ENCODE measurements at places on chromosomes 5 and 9. TPM values are rescaled to one million over a fixed set of nuclear protein-coding genes. Genes with fewer than 3 reads are reported as not detected.

GRCh38 chr9:135328485-135329417 is 150.8 kb upstream of the PPP1R26 start:
- H3K36me3 ChIP-seq = no peaks in the 10 kb centered on the region
- no peak for DNase-seq
- no peak overlapping the region for H3K4me3 ChIP-seq
- peaks cover 7% of the 10 kb centered on the region for H3K4me1 ChIP-seq

DNA sequence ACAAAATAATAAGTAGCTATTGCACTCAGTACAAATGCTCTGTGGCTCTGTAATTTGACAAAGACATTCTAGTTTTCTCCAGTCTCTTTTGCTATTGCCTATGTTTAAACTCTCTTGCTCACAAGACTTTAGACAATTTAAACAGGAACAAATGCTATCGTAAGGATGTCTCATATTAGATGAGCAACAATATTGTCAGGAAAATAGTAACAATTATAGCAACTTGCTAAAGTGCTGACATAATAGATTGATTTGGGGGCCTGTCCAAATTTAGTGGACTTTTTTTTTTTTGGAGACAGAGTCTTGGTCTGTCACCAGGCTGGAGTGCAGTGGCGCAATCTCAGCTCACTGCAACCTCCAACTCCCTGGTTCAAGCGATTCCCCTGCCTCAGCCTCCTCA is 11.8 kb downstream of the KIF2A start:
- H3K4me1 ChIP-seq = peaks cover 23% of the 10 kb centered on the region
- peaks cover 3% of the 10 kb centered on the region for H3K36me3 ChIP-seq
- H3K27ac ChIP-seq = no peak overlapping the region
- DNase-seq = no peak
- H3K4me3 ChIP-seq = no peak overlapping the region

GRCh38 chr5:67910546-67910945 is 305.0 kb upstream of the PIK3R1 start:
- no peak overlapping the region for H3K4me3 ChIP-seq
- no peaks in the 10 kb centered on the region for H3K36me3 ChIP-seq
- H3K4me1 ChIP-seq = peaks cover 12% of the 10 kb centered on the region
- H3K27me3 ChIP-seq = peaks cover 4% of the 10 kb centered on the region
- no peak for DNase-seq
- H3K27ac ChIP-seq = no peak overlapping the region

DNA sequence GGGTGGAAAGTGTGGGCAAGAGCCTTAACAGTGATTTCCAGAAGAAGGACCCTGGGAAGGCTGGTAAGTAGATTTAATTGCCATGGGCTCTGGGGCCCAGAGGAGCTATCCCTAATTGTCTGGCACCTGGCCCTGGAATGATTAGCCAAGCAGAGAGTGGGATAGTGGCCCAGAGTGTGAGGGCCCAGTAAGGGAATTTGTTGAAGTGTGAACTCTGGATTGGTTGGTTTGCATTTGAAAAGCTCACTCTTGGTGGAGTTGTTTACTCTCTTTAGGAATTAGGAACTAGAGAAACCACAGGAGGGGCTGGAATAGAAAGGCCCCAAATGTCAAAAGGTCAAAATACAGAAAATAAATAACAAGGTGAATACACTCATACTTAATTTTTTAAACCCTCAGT is 207.1 kb downstream of the GABRG2 start:
- peaks cover 24% of the 10 kb centered on the region for H3K27me3 ChIP-seq
- H3K4me1 ChIP-seq = no peaks in the 10 kb centered on the region
- DNase-seq = no peak
- H3K36me3 ChIP-seq = no peaks in the 10 kb centered on the region

DNA sequence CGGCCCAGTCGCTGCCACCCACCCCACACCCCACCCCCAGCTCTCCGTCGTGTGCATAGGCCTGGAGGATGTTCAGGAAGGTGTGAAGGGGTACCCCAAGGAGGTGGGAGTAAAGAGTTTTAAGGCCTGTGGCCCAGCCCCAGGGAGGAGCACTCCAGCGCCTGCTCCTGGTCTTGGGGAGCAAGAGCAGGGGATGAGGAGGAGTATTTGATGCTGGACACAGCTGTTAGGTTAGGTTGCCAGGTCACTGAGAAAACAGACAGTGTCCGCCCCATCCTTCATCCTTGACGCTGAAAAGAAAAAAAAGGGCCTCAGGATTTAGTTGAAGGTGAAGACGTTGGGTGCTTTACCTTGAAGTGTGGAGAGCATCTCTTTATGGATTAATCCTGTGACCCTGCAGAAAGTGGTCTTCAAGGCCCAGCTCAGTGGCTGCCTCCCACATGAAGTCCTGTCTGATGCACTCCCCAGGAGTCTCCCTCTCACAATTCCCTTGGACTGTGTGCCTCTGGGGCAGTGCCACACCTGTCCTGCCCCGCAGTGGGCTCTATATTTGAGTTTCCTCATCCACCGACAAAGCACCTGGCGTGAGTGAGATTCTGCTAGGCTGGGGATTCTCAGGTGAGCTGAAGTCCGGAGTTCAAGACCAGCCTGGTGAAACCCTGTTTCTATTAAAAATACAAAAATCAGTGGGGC is 101.8 kb downstream of the SPRY4 start:
- no peaks in the 10 kb centered on the region for H3K36me3 ChIP-seq
- H3K4me3 ChIP-seq = no peak overlapping the region
- H3K4me1 ChIP-seq = peaks cover 30% of the 10 kb centered on the region

GRCh38 chr5:41721516-41721915 is 148.7 kb downstream of the OXCT1 start:
- no peak for DNase-seq
- no peaks in the 10 kb centered on the region for H3K36me3 ChIP-seq
- H3K4me3 ChIP-seq = no peak overlapping the region

DNA sequence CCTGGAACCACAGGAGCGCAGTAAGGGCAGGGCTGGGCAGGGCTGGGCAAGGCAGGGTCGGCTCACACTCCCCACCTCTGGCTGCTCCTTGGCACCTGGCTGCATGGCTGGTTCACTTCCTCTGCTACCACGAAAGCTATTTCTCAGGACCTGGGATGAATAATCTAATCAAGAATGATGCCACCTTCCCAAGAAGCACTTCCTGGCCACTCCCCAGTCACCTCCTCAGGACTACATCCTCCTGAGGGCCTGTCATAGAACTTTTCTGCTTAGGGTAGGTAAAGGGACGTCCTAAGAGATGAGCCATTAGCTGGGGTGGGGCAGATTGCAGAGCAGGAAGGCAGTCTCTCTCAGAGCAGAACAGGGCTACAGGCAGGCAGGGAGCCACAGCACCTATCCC is 288.2 kb upstream of the MAP3K1 start:
- peak overlapping the region; percentile 56 for H3K27ac ChIP-seq
- no peak for DNase-seq
- peaks cover 5% of the 10 kb centered on the region for H3K36me3 ChIP-seq
- H3K4me3 ChIP-seq = no peak overlapping the region

DNA sequence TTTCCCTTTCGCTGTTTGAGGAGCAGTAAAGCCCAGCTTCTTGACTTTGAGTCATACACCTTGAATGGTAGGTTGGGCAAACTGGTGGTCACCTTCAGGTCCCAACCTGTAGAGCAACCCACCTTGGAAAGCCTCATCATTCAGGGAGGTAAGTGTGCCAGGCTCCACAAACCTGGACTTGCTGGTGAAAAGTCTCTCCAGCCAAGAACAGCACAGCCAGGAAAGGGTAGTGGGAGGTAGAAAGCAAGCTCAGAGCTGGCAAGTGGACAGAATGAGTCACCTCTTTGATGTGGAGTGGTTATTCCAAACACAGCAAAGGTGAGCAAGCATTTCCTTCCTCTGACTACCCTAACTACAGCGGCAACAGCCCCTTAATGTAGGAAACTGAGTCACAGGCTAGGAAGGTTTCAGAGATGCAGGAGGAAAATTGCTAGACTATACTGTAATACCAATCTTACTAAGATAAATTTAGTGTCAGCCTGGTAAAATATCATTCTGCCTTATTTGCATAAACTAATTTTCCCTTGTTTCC is 117.5 kb upstream of the MTAP start:
- no peaks in the 10 kb centered on the region for H3K4me1 ChIP-seq
- H3K36me3 ChIP-seq = no peaks in the 10 kb centered on the region
- no peak for DNase-seq

DNA sequence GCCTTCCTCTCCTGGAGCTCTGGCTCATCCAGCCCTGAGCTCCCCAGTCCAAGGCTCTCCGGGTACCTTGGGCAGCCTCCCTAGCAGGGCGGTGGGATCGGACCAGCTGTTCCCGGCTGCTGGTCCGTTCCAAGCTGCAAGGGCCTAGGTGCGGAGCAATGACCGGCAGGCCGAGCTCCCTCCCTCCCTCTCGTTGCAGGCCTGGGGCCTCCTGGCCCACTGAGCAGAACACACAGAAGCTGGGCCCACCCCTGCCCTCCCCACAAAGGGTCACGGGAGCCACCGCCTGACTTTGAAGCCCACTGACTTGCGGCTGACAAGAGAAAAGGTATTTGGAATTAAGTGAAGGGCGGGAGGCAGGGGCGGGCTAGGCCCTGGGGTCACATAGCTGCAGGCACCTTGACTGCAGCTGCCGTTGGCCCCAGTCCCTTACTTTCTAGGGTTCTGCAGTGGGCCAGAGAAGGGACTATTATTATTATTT is 104.7 kb upstream of the IER5L start:
- no peak overlapping the region for H3K4me3 ChIP-seq
- no peak overlapping the region for H3K27ac ChIP-seq
- peak; percentile 67 for DNase-seq
- H3K27me3 ChIP-seq = no peaks in the 10 kb centered on the region
- H3K36me3 ChIP-seq = no peaks in the 10 kb centered on the region

DNA sequence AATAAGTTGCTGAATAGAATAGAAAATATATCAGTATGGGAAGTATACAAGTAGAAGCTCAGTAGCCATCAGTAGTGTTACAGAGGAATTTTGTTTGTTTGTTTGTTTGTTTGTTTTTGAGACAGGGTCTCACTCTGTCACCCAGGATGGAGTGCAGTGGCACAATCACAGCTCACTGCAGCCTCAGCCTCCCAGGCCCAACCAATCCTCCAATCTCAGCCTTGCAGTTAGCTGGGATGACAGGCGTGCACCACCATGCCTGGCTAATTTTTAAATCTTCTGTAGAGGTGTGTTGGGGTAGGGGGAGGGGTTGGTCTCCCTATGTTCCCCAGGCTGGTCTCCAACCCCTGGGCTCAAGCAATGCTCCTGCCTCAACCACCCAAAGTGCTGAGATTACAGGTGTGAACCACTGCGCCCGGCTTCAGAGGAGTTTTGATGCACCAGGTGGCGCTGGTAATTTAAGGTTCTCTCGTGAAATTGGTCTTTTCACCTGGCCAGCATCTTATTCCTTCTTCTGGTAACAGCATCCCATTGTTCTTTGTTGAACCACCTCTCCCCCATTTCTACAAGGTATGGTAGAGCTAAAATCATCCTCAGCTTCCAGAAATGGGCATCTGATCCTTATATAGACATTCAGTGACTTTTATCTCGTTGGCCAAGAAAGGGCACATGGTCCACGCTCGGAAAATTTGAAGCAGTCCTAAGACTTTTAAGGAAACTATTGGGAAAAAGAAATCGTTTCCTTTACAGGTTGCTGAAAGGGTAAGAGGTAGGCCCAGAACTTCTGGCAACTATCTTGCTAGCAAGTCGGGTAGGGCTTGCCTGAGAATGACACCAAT is 157.1 kb downstream of the ARRDC3 start:
- no peaks in the 10 kb centered on the region for H3K36me3 ChIP-seq
- no peak overlapping the region for H3K4me3 ChIP-seq
- no peaks in the 10 kb centered on the region for H3K4me1 ChIP-seq

The FCN2 gene
- total RNA-seq = not detected

The C5 gene
- 4.9 TPM for total RNA-seq

The RIMOC1 gene
- 34.6 TPM for total RNA-seq

The ACTBL2 gene
- not detected for total RNA-seq

The SLC22A4 gene
- total RNA-seq = 1.3 TPM

Data from type B pancreatic cell (in vitro differentiated cells).